Prostate gland (tissue), 2 donors: ENCODE measurements at places on chromosomes 3 and 15.

DNA sequence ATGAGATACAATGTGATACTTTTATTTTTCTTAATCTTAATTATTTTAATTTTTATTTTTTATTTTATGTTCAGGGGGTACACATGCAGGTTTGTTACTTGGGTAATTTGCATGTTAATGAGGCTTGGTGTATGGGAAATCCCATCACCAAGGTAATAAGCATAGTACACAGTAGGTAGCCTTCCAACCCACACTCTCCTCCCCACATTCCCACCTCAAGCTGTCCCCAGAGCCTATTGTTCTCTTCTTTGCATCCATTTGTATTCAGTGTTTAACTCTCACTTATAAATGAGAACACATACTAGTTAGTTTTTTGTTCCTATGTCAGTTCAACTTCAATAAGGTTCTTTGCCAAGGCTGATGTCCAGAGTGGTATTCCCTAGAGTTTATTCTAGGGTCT lies 1375.4 kb downstream of the NSUN3 start:
- no peak for DNase-seq

- no peak for DNase-seq
Observed at GRCh38 chr15:77059786-77060361, 11.0 kb downstream of the TSPAN3 start.

GRCh38 chr15:47443839-47444238 lies 273.5 kb upstream of the SEMA6D start:
- DNase-seq, result no peak

GRCh38 chr15:41115161-41115651 lies 874 bp downstream of the INO80 start:
- no peak for DNase-seq

DNA sequence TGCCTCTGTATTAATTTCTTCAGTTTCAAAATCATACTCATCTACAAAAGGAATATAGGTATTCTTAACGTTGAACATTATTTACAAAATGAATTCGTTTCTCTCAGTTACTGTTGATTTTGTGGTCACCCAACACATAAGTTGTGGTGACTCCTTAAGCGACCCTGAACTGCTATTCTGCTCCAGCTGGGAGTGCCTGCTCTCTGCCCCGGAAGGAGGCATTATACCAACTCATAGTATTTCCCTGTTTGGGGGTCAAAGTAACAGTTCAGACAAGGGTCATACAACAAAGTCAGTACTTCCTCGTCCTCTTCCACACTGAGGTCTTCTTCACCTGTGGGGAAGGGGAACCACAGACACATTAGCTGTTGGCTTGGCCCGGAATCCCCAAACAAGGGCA lies 75.7 kb upstream of the FAM3D start:
- DNase-seq, result no peak

- DNase-seq, result no peak
Observed at GRCh38 chr3:128352326-128352725, 114.4 kb downstream of the DNAJB8 start.

DNA sequence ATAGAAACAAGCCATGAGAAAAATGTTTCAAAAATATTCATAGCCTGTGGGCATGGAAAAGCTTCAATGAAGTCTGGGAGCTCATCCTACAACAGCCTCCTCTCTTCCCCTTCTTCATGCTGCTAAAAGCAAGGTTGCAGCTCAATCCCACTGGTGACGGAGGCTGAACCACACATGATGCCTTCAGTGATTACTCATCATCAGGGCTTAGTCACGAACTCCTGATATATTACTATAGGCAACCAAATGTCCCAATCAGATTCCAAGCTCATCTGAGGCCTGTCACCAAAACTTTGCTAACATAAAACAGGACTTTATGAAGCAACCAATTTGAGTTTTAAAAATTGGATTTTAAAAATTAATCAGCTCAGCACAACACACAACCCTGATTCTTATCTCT lies 24.0 kb upstream of the SLC24A5 start:
- no peak for DNase-seq

GRCh38 chr15:52252781-52253180 lies 42.8 kb downstream of the MYO5C start:
- no peak for DNase-seq

DNA sequence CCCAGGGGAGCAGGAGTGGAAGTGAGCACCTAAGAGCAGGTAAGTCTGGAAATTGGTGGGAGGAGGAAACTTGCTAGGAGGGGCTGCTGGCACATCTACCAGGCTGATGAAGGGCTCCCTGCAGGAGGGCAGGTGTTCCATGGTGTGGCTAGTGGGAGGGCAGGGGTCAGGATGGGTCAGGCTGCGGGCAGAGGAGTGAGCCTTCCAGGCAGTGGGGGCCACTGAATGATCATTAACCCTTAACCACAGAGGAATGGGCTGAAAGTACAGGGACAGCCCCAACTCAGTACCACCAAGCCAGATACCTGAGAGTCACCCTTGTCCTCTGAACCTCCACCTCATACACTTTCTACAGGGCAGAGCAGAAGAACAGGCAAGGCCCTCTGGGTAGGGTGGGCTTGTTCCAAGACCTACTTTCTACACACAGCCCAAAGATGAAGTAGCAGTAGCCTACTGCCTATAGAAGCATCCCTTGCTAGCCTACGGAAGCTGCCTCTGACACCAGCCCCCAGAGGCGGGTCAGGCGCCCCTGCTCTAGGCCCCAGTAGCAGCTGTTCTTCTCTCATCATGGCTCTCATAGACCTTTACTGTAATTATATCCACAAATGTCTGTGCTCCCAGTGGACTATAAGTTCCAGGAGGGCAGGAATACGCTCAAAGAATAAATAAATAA lies 4.6 kb downstream of the RAB6B start:
- DNase-seq, result no peak

GRCh38 chr3:29610781-29611180 lies 329.9 kb downstream of the RBMS3 start:
- DNase-seq, result no peak

- no peak for DNase-seq
Observed at GRCh38 chr3:76497636-76498035, 542.3 kb upstream of the ROBO2 start.

- DNase-seq, result no peak
Observed at GRCh38 chr15:73244333-73244732, 124.4 kb downstream of the HCN4 start.

DNA sequence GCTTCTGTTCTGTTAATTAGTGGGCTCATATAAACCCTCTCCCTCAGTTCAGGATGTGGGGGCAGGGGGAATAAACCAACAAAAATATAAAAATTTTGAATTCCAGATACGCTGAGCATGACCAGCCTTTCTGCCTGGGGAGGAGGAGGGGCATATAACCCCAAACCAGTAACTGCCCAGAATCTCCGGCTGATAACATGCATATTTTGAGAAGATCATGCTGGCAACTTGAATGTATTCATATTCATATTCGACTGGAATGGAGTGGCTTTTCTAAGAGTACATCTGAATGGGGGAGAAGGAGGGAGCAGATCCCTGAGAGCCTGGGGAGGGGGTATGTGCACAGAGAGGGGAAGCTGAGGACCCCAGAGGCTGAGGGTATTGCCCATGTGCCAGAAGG lies 54.5 kb upstream of the LCTL start:
- DNase-seq, result no peak

DNA sequence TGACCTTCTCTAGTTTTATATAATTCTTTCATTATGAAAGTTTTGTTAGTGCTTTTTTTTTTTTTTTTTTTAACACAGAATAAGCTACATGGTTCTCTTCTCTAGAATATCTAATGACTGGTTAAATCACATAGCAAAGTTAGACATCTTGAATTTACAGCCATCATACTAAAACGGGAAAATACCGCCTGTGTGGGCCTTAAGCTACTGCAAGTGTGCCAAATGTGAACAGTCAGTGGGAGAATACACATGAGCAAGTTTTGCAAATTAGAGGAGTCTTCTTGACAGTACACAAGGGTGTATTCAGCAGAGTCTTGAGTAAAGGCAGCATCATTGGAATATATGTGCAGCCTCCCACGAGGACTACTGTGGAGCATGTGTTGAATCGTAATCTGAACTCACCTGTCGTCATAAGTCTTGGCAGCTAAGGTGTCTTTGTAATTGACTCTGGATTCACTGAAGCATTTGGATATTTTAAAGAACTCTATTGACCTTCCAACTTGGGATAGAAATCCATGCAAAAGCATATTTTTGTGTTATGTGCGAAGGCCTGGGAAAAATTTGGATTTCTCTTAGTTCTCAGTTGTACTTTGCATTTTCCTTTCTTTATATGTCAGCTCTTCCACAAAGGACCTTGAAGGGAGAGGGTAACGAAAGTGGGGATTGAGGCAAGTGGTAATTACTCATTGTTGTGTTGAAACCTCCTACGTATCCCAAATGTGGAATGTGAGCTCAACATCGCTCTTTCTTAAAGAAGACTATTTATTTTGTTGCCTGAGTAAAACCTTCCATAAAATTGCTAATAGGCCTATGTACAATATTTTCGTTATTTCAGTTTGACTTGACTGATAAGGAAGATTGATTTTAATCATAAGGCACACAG lies 117.4 kb downstream of the ATG7 start:
- DNase-seq, result no peak

DNA sequence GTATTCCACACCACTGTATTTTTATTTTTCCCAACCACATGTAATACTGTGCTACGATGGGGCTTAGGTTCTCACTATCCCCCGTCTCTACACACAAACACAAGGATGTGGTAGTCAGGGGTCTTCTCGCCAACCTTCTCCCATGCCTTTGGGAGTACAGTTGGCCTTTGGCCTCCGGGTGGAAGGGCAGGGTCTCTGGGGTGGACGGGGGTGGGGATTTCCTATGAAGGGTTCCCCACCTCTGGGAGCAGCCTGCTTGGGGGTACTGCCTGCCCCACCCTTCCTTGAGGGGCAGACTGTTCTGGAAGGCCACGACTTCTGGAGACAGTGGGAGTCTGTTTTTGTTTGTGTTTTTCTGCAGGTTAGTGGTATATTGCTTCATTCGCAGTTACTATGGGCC lies 21.3 kb upstream of the RAD18 start:
- DNase-seq, result no peak

GRCh38 chr15:51229907-51230330 lies 108.5 kb downstream of the CYP19A1 start:
- DNase-seq, result no peak

GRCh38 chr15:52287114-52287513 lies 8.5 kb downstream of the MYO5C start:
- DNase-seq, result peak; percentile 39

- DNase-seq, result no peak
Observed at GRCh38 chr15:27127815-27128570, 157.0 kb downstream of the GABRG3 start.

DNA sequence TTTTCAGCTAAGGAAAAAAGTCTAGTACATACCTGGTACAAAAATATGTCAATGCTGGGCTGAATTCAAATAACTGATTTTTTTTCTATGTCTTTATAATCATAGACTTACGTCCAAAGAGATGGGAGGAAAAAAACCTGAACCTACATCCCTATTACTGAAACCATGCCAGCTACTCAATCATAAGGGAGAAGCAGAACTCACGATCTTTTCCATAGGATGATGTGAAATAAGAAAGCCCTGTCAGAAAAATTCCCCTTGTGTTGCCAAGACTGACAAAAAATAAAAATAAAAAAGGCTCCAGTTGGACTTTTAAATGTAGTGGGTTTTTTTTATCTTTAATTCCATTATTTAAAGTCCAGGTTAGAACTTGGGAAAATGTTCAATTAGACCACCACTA lies 3.3 kb downstream of the MSL2 start:
- no peak for DNase-seq

DNA sequence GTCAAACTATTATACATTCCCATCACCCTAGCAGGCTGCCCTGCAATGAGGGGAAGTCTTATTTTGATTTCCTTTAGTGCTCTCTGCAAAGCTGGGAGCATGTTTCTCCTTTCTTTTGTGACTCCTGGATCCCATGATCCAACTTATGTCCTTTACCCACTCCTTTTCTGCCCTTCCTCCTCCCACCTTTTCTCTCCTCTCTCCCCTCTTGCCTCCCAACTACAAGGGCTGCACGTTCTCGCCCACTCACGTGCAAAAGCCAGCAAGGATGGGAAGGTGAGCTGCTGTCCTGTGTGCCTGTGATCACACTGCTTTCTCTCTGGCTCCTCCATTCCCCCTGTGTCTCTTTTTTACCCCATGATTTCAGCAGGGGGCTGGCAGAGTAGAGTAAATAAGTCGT lies 6.1 kb downstream of the VIPR1 start:
- no peak for DNase-seq

DNA sequence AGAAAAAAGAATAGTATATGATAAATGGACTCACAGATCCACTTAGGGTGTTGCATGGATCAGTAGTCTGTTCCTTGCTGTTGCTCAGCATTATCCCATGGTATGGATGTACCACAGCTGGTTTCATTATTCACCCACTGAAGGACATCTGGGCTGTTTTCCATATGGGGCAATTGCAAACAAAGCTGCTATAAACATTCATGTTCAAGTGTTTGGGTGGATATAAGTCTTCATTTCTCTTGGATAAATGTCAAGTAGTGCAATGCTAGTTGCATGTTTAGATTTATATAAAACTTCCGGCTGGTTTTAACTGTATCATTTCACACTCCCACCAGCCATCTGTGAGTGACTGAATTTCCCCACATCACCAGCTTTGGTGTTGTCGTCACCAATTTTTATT lies 137.7 kb downstream of the ASB7 start:
- no peak for DNase-seq

GRCh38 chr3:119950666-119951325 lies 143.5 kb downstream of the GSK3B start:
- DNase-seq, result no peak

- DNase-seq, result no peak
Observed at GRCh38 chr3:127210654-127210943, 17.7 kb downstream of the PRR23E start.

- no peak for DNase-seq
Observed at GRCh38 chr3:56862352-56863062, 60.8 kb upstream of the ARHGEF3 start.

DNA sequence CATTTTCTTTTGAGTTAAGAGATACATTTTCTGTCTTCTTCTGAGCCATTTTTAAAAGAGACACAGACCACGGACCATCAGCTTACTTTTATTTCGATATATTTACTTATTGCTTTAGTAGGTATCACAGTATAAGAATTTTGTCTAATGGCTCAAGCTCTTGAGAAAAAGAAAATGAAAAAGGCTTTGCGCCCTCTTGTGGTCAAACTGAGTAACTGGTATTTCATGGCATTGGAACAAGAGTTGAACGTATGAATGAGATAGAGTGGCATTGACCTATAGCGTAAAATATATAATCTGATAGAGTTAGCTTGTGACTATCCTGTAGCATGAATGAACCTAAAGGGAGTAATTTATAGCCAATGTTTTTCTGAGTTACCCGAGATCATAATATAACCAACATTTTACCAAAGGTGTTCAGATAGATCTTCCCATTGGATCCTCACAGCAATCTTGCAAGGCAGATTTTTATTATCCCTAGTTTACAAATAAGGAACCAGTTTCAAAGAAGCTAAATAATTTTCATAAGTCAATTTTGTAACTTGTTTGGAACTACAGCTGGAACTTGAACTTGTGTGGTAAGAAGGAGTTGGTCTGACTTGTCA lies 154.6 kb downstream of the POLR2M start:
- peak; percentile 37 for DNase-seq

GRCh38 chr3:98974442-98974841 lies 72.9 kb upstream of the DCBLD2 start:
- DNase-seq, result no peak
